ENCODE measurements at places on chromosomes 3 and 15.

DNA sequence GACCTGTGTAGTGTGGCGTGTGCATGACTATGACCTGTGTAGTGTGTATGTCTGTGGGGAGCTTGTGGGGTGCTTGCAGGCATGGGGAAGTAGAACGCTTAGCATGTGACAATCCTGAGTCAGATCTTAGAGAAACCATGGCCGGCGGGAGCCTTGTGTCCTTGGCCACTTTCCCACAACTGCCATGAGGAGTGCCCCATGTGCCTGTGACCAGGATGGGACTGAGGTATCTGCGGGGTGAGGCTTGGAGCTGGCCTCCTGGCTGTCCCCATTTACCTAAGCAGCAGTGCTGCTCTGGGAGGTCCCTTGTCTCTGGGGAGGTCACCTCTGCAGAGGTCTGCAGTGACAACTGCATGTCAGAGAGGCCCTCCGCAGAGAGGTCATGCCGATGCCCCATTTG, 23.6 kb downstream of the TRPM1 start:
- no peak for DNase-seq

- no peak for DNase-seq
Observed at GRCh38 chr3:134449277-134449676, 36.5 kb downstream of the ANAPC13 start.

- DNase-seq: no peak
Observed at GRCh38 chr3:165796701-165797100, 40.5 kb downstream of the BCHE start.

DNA sequence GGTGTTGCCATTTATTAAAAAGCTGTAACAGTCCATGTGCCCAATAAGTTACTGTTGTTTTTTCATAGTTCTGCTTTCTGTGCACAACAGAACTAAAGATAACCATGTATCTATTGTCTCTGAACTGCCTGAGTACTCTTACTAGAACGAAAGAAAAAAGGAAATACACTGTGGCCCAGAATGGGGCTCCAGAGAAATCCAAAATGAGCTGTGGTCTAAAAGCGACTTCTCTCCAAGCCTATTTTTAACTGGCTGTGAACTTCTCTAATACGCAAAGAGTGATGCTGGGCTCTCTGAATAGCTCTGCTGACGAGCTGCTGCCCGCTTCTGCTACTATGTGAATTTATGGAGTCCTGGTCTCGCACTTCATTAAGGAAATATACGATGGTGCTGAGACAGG, 56.2 kb upstream of the LPP start:
- no peak for DNase-seq

GRCh38 chr3:195872800-195873199, 35.6 kb downstream of the TNK2 start:
- no peak for DNase-seq

DNA sequence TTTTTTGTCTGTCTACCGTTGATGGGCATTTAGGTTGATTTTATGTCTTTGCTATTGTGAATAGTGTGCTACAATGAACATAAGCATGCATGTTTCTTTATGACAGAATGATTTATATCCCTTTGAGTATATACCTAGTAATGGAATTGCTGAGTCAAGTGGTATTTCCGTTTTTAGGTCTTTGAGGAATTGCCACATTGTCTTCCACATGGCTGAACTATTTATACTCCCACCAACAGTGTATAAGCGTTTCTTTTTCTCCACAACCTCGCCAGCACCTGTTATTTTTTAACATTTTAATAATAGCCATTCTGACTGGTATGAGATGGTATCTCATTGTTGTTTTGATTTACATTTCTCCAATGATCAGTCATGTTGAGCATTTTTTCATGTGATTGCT, 89.6 kb upstream of the GALNT15 start:
- no peak for DNase-seq
